Fibroblast of skin of abdomen (primary cell): ENCODE measurements at places on chromosomes 16 and 17.

GRCh38 chr17:33550261-33550660, 257.2 kb upstream of the ASIC2 start:
- DNase-seq = no peak

DNA sequence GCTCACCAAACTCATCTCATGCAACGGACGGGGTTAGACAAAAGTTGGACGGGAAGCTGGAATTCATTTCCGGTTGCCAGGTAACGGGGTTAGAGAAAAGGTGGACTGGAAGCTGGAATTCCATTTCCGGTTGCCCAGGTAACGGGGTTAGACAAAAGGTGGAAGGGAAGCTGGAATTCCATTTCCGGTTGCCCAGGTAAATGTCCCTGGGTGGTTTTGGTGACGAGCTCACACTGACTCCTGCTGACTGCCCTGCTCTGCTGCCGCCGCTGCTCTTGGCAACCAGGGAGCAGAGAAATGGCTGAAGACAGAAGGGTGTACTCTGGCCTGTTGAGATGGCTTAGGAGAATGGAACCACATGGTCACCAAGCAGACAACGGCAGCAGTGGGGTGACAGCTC, 170.3 kb upstream of the RPH3AL start:
- no peak for DNase-seq

DNA sequence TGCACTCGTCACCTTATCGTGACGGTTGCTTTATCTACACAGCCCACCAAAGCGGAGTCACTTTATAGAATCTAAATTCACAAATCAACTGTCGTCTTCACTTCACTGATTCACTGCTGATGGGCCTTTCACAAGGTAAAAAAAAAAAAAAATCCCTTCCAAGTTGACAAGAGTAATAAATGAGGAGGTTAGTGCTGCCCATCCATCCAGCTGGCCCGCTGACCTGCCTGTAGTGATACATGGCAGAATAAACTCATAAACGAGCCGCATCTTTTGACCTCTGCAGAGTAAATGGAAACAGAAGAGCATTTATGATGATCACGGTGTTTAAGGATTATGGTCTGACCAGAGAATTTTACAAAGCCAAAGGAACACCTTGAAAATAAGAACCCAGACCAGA, 227.3 kb upstream of the IRX5 start:
- DNase-seq = no peak

DNA sequence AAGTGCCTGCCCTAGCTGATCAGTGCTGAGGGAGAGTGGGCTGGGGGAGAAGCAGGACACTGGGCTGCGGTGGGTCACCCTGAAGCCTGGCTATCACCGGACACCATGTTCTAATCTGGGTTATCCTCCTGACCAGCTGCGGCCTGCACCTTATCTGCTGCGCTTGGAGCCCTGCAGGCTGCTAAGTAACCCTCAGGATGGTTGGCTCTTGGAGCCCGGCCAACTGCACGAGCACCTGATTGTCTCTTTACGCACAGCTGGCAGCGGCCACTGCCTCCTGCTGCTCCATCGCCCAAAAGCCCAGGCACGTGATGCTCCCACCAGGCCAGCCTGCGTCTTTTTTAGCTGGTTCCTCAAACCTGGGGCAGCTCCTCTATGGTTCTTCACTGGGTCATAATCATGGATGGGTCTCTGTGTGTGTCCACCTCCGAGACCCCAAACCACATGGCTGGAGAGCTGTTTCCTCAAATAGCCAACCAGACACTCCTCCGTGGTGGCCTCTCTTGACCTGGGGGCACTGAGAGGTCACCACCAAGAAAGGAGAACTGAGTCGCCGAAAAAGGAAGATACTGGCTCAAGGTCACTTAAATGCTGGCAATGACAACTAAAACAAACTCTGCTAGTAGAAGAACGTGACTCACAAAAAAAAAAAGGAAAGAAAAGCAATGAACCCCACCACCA, 21.7 kb downstream of the SPHK1 start:
- no peak for DNase-seq

DNA sequence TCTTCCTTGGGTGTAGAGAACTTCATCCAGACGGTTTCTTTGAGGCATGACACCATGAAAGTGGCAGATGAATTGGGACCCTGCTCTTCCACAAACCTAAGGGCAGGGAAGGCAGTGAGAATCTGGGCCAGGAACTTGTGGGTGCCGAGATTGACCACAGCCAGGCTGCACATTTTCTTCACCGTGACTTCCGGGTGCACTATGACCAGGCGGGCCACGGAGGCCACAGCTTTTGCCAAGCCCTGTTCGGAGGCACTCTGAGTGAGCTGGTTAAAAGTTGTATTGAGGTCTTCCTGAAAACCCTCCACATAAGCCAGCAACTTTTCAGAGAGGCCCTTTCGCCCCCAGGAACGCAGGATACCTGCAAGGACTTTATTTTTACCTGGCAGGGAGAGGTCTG, 5.9 kb downstream of the GEMIN4 start:
- DNase-seq = no peak

- DNase-seq = no peak
Observed at GRCh38 chr17:16432017-16432416, 16.6 kb downstream of the TRPV2 start.

GRCh38 chr16:58487566-58488351, 12.2 kb upstream of the NDRG4 start:
- DNase-seq = peak; percentile 71

DNA sequence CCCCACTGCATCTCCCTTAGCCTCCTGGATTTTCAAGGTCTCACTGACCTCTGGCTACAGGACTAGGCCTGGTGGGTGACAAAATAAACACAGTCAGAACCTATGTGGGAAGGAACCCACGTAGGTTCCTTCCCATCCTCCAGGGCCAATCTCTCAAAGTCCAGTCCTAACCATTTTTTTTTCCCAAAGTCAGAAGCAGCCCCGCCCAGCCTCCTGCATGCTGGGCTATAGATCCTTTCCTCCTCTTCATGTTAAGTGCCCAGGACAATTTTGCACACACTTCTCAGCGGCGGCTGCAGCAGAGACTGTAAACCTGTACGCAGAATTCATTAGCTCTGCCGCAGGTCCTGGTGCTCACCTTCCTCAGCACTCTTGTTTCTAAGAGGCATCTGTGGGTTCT, 285.8 kb downstream of the NPIPA8 start:
- DNase-seq = no peak

- no peak for DNase-seq
Observed at GRCh38 chr17:39676198-39676819, 8.1 kb downstream of the PNMT start.

- DNase-seq = no peak
Observed at GRCh38 chr16:49576173-49576494, 202.5 kb downstream of the C16orf78 start.

GRCh38 chr16:79788949-79789348, 188.4 kb upstream of the MAF start:
- no peak for DNase-seq

DNA sequence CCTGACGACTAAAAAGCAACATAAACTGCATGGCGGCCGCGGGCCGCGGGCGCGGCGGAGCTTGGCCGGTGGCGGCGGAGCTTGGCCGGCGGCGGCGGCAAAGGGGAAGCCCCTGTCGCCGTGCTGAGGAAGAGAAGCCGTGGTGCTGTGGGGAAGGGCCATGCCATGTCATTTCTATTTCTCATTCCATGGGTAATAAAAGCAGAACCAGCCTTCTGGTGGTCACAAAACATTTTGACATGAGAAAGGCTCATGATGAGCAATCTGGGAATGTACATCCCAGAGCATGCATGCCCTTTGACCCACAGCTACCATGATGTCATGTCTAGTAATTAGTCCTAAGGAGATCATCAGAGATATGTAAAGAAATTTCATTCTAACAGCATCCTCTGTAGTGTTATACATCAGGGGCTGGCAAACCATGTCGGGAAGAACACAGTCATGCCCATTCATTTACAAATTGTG, 23.9 kb upstream of the HEATR6 start:
- peak; percentile 65 for DNase-seq

DNA sequence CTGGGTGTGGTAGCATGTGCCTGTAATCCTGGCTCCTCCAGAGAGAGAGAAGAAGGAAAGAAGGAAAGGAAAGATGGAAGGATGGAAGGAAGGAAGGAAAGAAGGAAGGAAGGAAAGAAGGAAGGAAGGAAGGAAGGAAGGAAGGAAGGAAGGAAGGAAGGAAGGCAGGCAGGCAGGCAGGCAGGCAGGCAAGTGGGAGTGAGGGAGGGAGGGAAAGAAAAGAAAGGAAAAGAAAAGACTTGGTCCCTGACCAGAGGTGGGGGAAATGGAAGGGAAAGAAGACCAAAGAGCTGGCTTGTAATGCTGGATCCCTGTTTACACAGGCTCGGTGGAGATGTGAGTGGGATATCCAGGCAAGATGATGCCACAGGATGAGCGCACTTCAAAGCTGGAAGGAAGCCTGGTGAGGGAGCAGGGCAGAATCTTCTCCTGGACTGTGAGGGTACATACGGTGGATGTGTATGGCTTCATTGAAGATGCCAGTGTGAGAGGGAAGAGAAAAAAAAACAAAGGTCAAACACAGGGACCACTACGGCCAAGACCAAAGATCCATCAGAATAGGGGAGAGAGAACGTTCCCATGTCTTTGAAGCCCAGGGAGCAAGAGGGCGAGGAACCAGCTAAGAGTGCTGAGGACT, 2.1 kb downstream of the CES1 start:
- DNase-seq = no peak

- DNase-seq = no peak
Observed at GRCh38 chr17:47363171-47363570, 39.4 kb downstream of the EFCAB13 start.

GRCh38 chr17:82927661-82928601, 88.1 kb upstream of the ZNF750 start:
- DNase-seq = no peak

DNA sequence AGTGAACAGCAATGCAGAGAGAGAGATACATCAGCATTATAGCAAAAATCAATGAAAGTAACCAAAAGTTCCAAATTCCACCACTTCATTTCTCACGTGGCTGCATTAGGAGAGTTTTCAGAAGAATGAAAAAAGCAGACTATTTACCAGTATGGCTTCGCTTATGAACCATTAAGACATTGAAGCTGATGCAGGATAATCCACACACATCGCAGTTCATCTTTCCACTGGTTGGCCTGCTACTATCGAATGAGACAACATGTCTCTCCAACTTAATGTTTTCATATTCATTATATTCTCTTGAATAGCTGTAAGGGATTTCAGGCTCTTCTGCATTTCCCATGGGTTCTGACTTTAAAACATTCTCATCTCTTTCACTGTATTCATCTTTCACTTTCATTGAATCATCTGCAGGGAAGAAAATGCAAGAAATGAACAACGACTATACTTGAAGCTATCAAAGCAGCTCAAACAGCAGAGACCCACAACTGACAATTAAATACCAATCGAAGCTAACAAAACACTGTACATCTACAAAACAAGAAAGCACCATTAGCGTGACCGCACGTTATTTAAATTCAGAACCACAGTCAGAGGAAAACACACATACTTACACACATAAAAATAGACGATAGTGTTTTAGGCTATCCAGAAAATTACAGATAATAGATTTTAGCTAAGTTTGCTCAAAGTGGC, 54.9 kb downstream of the GRB7 start:
- DNase-seq = no peak

DNA sequence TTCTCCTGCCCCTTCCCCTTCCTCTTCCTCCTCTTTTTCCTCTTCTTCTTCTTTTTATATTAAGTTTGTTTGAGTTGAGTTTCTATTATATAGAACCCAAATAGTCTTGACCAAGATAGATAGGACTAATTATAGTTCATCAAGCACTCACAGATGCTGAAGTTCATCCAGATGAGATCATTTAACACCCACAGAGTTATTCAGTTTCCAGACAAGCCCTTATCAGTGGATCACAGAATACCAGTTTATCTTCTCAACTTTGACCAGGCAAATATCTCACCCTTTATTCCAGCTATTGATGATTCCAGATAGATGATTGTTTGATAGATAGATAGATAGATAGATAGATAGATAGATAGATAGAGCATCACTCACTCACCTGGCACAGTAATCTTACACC, 87.5 kb downstream of the AXIN2 start:
- no peak for DNase-seq

DNA sequence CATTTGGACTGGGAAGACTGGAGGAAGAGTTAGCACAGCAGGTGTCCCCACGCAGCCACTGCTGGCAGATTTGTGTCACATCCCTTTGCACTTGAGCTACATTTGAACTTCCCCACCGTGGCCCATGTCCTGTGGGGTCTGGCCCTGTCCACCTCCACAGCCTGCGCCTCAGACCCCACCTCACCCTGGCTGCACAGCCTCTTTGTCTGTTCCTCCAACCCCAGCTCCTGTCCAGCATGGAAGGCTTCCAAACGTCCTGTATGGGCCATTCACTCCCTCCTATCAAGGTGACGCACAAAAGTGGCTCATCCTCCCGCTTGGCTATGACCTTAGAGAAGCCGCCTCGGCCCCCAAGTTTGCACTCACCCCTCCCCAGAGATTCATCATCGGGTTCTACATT, 200.6 kb downstream of the FOXL1 start:
- no peak for DNase-seq

- no peak for DNase-seq
Observed at GRCh38 chr16:88688013-88688778, 1.9 kb upstream of the SNAI3 start.
